D341Med (cell line): ENCODE measurements at places on chromosomes 6 and 20.

DNA sequence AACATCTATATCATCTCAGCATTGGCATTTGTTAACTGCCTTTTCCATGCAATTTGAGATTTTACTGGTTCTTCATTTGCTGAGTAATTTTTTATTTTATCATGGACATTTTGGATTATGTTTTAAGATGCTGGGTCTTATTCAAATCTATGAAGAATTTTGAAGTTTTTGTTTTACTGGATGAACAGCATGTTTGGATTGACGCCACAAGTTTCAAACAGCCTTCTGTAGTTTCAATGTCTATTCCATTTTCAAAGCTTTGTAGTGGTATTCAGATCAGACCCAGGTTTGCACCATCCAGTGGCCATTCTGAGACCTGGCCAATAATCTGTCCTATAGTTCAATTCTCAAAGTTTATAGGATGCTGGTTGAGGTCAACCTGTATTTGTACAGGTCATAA is 148.4 kb upstream of the STMND1 start:
- no peak for DNase-seq

DNA sequence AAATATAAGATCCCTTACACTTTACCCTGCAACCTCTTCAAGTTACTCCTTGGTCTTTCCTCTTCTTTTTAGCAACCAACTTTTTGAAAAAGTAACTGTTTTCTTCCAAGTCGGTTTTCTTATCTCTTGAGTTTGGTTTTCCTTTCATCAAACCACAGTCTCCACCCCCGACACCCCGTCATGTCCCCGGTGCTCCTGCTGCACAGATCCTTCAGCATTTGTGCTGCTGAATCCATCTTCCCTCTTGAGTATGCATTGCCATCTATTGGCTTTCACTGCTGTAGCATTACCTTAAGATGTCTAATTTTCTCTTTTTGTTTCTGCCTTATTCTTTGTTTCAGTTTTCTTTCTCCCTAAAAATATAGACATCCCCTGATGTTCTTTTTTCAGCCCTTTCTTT is 11.9 kb upstream of the TNFRSF21 start:
- DNase-seq: no peak

DNA sequence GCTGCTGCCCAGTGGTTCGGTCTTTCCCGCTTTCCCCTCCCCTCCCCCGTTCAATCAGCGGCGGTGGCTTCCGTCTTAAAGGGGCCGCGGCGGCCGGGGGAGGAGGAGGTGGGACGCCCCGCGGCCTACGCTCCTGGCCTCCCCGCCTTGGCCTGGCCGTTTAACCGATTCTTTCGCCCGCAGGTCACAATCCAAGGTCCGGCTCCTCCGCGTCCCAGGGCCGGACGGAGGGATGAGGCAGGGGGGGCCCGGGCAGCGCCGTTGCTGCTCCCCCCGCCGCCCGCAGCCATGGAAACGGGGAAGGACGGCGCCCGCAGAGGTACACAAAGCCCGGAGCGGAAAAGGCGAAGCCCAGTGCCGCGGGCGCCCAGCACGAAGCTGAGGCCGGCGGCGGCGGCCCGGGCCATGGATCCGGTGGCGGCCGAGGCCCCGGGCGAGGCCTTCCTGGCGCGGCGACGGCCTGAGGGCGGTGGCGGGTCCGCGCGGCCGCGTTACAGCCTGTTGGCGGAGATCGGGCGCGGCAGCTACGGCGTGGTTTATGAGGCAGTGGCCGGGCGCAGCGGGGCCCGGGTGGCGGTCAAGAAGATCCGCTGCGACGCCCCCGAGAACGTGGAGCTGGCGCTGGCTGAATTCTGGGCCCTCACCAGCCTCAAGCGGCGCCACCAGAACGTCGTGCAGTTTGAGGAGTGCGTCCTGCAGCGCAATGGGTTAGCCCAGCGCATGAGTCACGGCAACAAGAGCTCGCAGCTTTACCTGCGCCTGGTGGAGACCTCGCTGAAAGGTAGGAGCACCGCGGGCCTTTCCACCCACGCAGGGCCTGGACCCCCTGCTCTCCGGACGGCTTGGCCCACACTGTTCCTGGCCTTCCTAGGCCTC is 1.2 kb downstream of the STK35 start:
- peak; percentile 94 for DNase-seq

- peak; percentile 50 for DNase-seq
These were observed 394 bp downstream of the MYB start for GRCh38 chr6:135181333-135182070.

DNA sequence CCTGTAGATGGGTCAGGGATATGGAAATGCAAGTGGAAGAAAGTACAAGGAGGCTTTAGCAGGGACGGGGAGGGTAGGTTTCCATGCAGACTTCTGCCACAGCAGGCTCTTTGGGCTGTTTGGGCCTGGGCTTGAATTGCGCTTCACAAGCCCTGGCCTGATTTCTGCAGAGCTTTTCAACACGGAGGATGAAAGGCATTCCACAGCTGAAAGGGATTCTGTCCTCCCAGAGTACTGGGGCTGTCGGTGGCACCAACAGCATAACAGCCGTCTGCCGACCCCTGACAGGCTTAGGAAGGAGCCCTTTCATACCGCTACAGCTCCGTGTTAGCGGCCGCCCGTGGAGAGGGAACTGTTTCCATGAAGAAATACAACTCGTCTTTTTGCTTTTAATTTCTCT is 22.9 kb upstream of the TBC1D7 start:
- no peak for DNase-seq
